ENCODE measurements at places on chromosomes 3 and 15. TPM values are rescaled to one million over a fixed set of nuclear protein-coding genes. Genes with fewer than 3 reads are reported as not detected.

CLN6 gene
- total RNA-seq = 17.1 TPM

BMF gene
- 23.2 TPM for total RNA-seq

CADPS gene
- total RNA-seq = not detected

RAB7A gene
- total RNA-seq = 47.3 TPM

EBLN2 gene
- total RNA-seq = 8.9 TPM

DPPA4 gene
- total RNA-seq = not detected

CLRN1 gene
- not detected for total RNA-seq

All from placental epithelial cell (primary cell).